ENCODE measurements at places on chromosomes 2 and 18.

GRCh38 chr18:31835528-31836133, 75.0 kb upstream of the SLC25A52 start:
- DNase-seq = no peak

GRCh38 chr18:8778386-8778785, 73.0 kb downstream of the MTCL1 start:
- no peak for DNase-seq

DNA sequence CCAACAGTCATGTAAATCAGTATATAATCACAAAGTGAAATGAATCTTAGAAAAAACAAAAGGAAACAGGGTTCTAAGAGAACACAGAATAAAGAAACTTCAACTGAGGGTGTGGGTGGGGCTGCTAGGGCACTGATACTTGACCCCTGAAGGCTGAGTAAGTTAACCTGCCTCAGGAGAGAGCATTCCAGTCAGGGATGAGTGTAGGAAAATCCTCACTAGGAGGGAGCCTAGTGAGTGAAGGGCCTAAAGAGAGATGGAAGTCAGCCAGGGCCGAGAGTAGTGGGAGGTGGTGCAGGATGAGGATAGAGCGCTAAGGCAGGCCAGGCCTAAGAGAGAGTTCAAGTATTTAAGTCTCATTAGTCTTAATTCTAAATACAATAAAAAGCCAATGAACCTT, 342.6 kb downstream of the SATB2 start:
- DNase-seq = no peak

- no peak for DNase-seq
These were observed 50.1 kb downstream of the KIAA2012 start for GRCh38 chr2:202122980-202123720.

DNA sequence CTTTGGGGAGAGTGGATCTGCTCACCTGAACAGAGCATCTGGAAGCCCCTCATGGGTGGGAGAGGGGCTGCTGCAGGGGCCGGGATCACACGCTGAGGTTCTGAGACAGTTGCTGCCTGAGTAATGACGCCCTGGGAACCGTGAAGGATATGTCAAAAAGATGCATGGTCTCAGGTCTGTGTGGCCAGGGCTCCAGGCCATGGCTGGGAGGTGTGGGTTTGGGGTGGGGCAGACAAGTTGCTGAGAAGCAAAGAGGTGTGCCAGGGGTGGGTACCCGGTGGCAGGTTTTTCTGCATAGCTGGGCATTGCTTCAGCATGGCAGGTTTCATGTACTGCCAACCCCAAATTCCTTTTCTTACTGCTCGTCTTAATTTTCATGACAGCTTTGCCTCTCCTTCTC, 133.5 kb downstream of the RPIA start:
- DNase-seq = no peak

DNA sequence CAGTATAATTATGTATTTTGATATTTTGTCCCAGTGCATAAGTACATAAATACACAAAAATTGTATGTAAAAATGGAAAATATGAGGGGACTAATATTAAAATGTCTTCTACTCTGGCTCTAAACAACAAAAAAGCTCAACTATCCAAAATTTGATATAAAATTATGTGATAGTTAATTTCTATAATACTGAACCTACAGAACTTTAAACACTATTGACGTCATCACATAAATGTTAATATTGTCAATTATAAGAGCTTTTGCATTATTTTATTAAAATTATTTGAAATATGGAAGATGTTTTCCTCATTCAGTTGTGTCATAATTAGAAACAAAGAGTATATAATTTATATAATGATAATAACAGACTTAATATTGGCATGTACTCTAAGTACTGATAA, 1139.7 kb upstream of the TMEFF2 start:
- no peak for DNase-seq

GRCh38 chr18:22296304-22296703, 121.4 kb downstream of the CTAGE1 start:
- no peak for DNase-seq

DNA sequence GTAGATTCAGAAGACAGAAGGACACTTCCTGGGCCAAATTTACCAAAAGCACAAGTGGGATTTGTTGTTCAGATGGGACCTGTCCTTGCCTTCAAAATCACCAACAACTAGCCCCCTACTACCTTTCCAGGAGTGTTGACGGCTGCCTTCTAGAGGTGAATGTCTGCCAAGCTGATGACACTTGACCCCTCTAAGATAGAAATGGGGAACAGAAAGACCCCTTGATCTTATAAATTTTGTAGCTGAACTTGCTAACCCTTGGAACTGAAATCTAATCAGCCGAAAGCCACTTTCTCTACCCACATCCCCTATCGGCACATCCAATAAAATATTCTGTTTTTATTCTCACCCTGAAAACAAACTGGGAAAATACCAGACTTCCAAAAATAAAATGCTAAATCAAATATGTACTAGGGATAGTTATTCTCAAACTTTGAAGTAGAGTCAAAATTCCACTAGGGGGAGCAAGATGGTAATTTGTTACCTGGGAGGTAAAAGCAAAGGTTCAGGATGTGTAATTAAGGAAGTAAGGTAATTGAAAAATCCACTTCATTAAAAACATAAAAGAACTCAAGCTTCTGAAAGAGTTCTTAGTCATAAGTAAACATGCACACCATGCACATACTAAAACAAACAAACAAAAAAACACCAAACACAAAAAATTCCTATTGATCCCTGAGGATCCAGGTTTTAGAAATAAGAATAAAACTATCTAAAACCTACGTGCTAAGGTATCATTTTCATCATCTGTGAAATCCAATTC, 119.2 kb downstream of the ANKRD44 start:
- DNase-seq = no peak

DNA sequence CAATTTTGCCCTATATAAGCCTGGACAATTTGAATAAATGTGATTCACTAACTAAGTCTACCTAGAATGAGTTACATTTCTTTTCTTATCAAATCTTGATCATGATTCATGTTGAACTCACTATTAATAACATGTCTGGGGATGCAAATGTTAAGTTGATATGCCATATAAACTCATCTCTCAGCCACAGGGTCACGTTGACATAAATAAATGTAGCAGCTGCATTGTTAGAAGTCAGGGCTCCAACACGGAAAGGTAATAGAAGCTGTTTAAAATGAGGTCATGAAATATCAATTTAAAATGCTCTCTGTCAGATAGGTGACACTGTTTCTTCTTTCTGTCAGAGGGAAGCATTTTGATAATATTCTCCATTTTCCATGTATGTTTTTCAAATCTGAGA, 521.9 kb downstream of the CCDC85A start:
- DNase-seq = no peak

DNA sequence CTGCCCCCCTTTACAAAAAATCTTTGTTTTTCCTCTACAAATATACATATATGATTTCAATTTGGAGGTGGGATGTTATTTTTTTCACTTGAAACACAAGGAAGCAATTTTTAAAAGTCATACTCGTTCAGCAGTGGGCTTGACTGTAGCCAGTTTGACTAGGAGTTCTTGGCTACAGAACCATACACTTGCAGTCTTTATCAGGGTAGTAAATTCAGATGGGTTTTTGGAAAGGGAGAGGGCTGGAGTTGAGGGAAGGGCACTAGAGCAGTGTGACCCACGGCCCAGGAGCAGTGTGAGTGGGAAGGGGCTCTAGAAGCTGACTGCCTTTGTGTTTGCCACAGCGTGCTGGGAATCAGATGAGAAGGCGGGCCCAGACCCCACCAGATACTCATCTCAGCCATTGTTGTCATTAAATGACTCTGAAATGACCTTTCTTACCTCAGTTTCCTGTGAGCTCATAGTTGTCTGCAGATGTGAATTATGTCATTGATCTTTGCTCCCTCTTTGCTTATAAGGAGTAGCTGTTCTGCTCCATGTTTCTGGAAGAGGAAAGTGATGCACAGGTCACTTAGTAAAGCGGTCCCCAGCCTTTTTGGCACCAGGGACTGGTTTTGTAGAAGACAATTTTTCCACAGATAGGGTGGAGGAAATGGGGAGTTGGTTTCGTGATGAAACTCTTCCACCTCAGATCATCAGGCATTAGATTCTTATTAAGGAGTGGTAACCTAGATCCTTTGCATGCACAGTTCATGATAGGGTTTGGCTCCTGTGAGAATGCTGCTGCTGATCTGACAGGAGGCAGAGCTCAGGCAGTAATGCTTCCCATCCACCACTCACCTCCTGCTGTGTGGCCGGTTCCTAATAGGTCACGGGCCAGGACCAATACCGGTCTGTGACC, 116.8 kb downstream of the SPTBN1 start:
- DNase-seq = peak; percentile 52

GRCh38 chr2:136005462-136006196, 20.2 kb upstream of the DARS1 start:
- no peak for DNase-seq

- DNase-seq = no peak
These were observed 706.0 kb downstream of the KCNJ3 start for GRCh38 chr2:155404433-155405002.

DNA sequence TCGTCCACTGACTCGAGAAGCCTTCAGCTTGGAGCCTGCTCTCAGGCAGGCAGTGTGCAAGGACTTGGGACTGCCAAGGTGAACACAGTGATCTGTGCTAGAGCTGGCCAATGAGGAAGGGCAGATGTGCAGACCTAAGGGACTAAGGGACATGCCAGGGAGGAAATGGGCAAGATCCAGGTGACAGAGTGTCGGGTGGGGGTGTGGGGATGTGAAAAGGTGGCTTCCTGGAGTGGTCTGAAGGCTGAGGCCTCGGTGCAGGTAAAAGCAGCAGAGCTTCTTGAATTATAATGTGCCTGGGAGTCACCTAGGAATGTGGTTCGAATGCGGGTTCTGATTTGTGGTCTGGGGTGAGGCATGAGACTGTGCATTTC, 42.0 kb downstream of the STEAP3 start:
- DNase-seq = no peak

- DNase-seq = no peak
These were observed 226.3 kb upstream of the HDAC4 start for GRCh38 chr2:239626961-239627592.

- DNase-seq = peak; percentile 94
These were observed at the start of gene RMC1 for GRCh38 chr18:23503038-23503962. Gene RMC1, plus strand, starts transcription at chr18:23503511. Its CDS starts 108 bp downstream, at chr18:23503619.

GRCh38 chr18:27599202-27599829, 414.2 kb upstream of the CHST9 start:
- no peak for DNase-seq

All from CD4-positive, alpha-beta T cell treated with Interferon gamma for 1 hour (primary cell).